ENCODE measurements at places on chromosomes 2 and 18.
A peak's percentile ranks its signal among the peaks of the same experiment; 100 is the strongest.

GRCh38 chr2:111923276-111923804, 24.9 kb downstream of the MERTK start:
- no peak for DNase-seq

GRCh38 chr2:196131384-196131937, 39.9 kb downstream of the STK17B start:
- no peak for DNase-seq

DNA sequence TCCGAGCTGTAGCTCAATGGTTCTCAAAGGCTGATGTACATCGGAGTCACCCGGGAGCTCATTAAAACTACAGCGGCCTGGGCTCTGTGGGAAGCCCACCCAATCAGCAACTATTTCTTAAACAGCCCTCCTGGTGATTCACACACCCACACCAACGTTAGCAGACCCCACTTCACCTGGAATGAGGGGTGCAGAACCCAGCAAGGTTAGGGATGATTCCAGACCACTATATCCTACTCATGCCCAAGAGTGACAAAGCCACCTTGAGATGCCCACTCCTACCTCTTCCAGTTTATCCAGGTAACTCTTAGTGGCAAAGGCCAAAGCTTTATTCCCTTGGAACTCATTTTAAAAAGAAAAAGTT, 149.7 kb downstream of the RHBDD1 start:
- DNase-seq = no peak

DNA sequence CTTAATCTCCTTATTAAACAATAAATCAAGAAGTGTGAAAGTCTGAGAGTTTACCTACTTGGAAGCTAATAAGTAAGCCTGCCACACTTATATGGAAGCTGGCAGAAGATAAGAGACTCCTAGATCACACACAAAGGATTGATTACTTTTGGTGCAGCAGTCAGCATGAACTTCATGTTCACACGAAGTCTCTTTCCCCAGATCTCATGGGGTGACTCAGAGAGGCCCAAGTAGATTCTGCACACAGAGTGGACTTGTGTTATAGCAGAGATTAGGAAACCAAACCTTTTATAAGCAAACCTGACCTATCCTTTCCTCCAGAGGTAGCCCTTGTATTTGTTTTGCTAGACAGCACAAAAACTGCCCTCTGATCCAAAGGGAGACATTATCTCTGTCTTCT, 9.9 kb upstream of the GAREM1 start:
- no peak for DNase-seq

- DNase-seq = no peak
These were observed 32.3 kb downstream of the SLC9A4 start for GRCh38 chr2:102505290-102505689.

DNA sequence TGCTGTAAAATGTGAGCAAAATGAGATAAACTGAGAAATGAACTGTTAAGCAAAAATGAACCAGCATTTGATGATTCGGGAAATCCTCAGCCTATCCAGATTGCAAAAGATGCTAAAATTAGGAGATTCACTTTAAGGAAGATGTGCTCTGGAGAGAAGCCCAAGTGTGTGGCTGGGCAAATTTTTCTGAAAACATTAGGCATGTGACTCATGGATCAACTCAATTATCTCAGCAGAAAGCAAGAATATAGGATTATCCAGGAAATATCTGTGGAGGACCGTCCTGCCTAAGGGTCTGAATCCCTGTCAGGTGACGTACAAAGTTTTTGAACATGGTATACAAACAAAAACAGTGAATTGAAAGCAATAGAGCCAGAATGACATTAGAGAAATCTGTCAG, 1268.3 kb upstream of the TMEFF2 start:
- no peak for DNase-seq

GRCh38 chr18:35073186-35074105, 32.2 kb downstream of the MAPRE2 start:
- no peak for DNase-seq

DNA sequence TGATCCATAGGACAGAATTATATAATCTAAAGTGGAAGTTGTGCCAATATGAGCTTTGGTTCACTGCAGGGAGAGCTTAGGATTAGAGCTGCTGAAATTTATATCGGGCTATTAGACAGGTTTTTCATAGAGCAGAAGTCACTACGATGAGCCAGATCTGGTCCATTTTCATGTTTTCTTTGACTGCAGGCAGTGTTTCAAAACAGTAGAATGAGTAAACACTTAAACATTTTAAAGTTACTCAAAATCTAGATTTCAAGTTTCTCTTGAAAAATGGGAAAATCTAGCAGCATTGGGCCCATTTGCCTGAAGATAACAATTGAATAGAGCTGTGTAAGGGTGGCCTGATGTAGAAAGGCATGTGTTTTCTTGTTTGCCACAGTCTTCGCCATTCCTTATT, 14.5 kb upstream of the ADAM23 start:
- no peak for DNase-seq

GRCh38 chr2:226410247-226410835, 389.3 kb downstream of the IRS1 start:
- no peak for DNase-seq

GRCh38 chr2:39734445-39734844, 44.6 kb downstream of the THUMPD2 start:
- no peak for DNase-seq

- DNase-seq = peak; percentile 52
These were observed 58.1 kb downstream of the AGAP1 start for GRCh38 chr2:235551965-235552364.

DNA sequence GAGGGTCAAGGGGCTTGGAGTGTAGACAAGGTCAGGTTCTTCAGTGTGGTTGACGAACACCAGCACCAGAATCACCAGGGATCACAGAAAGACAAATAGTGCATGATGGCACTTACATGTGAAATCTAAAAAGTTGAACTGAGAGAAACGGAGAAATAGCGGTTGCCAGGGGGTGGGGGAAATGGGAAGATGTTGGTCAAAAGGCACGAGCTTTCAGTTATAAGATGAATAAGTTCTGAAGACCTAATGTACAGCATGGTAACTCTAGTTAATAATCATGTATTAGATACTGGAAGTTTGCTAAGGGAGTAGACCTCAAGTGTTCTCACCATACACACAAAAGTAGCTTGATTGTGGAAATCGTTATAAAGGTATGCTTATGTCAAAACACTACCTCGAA, 43.7 kb upstream of the DARS1 start:
- no peak for DNase-seq

- DNase-seq = no peak
These were observed 135.0 kb downstream of the TANC1 start for GRCh38 chr2:159103411-159103810.

DNA sequence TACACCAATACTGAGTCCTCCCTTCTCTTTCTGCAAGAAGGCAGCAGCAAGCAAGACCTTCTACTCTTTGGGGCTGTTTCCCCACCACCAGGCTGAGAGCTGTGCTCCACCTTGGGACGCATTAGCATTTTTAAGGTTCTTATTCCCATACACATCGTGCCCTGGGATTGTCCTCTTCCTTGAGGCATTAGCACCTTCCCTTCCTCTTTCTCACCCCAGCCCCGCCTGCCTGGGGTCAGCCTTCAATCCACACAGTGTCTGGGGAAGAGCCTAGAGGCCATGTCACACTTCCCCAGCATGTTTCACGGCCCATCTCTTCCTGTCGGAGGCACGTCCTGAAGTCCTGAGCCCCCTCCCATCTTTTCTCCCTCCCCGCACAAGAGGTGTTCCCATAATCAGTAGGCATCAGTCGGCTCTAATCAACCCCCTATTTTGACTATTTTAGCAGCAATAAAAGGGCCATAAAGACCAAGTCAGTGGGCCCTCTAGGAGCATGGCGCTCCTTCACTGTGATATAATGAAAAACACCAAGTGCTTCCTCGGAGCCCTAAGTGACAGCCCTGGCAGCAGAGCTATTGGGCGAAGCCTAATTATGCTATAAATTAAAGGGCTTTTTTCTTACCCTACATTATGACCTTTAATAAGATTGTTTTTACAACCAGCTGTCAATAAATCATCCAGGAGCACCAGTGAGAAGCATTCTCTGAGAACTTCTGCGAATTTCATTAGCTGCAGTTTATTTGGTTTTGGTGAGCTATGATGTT, 55.0 kb upstream of the PKDCC start:
- no peak for DNase-seq

DNA sequence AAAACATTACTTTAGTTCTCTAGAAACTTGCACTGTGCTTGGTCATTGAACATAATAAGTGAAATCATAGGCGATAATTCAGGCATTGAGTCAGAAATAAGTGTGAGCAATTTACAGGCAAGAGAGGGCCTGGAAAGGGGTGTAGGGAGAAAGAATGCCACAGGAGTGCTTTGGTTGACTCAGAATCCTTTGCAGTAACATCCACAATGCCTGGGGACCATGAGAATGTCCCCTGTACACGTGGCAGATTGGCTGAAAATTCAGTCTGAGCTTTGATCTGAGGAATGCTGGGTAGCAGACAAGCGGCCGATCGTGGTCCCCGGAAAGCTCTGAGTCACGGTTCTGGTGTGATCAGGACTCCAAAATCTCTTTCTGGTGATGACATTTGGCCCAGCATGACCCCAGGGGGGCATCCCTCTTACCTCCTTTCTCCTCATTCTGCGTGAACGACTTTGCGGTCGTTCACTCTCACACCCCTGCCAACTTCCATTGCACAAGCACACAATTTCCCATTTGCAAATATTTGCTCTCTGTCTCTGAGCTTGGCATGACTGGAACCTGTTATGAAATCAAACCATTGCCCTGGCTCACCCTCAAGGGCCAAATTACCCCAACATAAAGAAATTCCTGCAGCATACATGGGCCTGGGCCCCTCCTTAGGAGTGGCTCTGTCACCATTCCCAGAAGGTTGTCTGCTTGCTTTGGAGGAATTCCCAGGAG, 305.0 kb upstream of the EPAS1 start:
- peak; percentile 63 for DNase-seq

- no peak for DNase-seq
These were observed 266.7 kb downstream of the SH3BP4 start for GRCh38 chr2:235218486-235218907.

- no peak for DNase-seq
These were observed 271.4 kb downstream of the GALNT13 start for GRCh38 chr2:154143105-154143504.

DNA sequence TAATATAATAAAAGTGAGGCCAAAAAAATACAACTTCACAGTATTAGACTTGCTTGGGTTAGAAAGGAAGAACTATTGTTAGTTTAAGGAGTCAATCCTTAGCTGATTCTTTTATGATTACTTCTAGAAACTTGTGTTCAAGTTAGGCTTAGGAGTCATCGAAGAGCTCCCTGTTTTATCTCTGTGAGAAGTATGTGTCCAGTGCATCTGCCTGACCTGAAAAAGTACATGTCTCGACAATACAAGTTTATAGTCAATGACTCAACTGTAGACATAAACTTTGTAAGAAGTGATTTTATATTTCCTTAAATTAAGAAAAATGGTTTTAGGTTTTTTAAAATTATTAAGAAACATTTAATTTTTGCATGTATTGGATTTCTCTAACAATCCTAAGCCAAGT, 571.2 kb downstream of the ZEB2 start:
- DNase-seq = no peak

- DNase-seq = no peak
These were observed 185.9 kb upstream of the FOSL2 start for GRCh38 chr2:28206762-28207161.

- no peak for DNase-seq
These were observed 135.1 kb upstream of the GATA6 start for GRCh38 chr18:22034276-22034675.

DNA sequence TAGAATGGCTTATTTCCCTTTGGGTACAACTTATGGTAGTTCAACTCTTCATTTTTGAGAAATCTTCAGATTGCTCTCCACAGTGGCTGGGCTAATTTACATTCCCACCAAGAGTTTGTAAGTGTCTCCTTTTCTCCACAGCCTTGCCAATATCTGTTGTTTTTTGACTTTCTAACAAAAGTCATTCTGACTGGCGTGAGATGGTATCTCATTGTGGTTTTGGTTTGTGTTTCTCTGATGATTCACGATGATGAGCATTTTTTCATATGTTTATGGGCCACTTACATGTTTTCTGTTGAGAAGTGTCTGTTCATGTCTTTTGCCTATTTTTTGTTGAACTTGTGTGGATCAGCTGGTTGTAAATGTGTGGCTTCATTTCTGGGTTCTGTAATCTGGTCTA, 871.0 kb downstream of the EPHA4 start:
- no peak for DNase-seq

GRCh38 chr2:239954166-239955086, 70.7 kb downstream of the NDUFA10 start:
- no peak for DNase-seq

- DNase-seq = no peak
These were observed 27.4 kb downstream of the ITSN2 start for GRCh38 chr2:24332791-24333540.

GRCh38 chr2:166297951-166298350, 77.8 kb downstream of the SCN9A start:
- no peak for DNase-seq

DNA sequence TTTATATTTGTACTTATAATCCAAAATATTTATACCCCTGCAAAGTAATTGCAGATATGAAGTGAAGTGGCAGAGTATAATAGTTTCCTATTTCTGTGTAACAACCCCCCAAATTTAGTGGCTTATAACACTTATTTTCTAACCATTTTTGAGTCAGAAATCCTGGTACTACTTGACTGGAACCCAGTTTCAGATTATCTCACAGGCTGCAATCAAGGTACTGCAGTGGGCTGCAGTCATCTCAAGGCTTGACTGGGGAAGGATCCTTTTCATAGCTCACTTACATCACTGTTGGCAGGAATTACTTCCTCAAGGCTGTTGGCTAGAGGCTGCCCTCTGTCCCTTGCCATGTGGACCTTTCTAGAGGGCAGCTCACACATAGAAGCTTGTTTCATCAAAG, 558.2 kb upstream of the PKDCC start:
- DNase-seq = no peak

DNA sequence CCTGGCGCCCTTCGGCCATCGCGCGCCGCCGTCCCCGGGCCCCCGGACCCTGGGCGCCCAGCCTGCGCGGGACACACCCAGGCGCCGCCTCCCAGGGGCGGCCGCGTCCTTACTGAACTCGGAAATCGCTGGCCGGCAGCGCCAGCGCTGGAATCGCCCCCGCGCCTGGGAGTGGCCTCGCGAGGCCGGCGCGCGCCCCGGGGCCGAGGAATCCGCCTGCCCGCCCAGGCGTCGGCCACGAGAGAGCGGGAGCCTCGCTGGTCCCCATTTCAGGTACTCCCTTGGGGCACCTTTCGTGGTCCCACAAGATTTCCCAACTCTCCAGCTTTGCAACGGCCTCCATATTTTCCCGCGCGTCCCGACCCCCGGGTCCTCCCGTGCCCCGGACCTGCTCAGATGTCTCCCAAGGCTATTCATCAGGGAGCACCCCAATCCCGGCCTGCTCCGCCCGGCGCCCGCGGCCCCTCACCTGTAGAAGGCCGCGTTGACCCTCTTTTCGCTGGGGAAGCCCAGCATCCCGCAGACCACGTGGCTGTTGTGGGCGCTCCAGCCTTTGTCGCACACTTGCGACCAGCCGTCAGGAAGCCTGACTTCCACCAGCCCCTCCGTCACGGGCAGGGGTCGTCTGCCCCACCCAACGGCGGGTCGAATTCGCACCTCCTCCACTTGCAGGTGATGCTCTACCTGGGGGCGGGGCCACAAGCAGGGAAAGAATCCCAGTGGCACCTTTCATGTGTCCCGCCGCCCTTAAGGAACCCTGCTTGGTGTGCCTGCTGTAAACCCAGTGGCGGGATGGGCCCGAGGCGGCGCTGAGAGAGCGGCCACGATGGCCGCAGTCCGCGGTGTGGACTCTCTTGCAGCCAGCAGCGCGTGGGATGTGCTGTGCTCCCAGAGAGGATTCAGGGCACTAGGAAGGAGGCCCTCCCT, 4.6 kb downstream of the LOXL3 start:
- peak; percentile 35 for DNase-seq

GRCh38 chr2:37767959-37768925, 96.8 kb upstream of the CDC42EP3 start:
- no peak for DNase-seq

- no peak for DNase-seq
These were observed 1006.6 kb upstream of the POU3F3 start for GRCh38 chr2:103847276-103847675.
